ENCODE measurements at places on chromosomes 7 and 10.

DNA sequence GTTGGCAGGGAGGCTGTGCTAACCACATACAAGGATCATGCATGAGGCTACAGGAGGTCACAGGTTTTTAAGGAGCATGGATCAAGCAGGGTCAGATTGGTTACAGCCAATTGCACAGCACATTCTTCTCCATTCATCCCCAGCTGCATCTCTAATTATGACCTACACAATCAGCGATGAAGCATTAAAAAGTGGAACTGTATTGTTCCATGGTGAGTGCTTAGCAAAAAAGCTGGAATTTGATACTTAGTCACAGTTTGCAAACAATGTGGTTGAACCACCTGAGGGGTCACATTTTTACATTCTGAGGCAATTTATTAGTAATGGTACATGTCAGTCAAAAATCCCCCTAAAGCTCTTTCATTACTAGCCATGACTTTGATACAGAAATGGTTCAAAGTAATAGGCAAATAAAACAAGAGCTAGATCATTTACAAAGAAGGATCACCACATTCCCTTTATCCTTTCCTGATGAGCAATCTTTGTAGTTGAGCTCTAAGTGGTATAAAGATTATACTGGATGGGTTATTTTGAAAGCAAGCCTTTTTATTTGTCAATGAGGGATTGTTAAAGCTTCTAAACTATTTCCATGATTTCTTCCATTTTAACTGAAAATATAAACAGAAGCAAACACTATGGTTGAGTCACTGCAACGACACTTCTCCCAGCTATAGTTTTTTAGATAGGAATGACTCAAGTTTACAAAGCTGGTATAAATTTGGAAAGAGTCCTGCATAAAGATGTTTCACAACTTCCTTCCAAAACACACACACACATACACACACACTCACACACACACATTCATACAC is 217.8 kb upstream of the SEMA3A start:
- peak; percentile 0 for DNase-seq

GRCh38 chr10:21808550-21808949 is 195.0 kb downstream of the DNAJC1 start:
- no peak for DNase-seq

DNA sequence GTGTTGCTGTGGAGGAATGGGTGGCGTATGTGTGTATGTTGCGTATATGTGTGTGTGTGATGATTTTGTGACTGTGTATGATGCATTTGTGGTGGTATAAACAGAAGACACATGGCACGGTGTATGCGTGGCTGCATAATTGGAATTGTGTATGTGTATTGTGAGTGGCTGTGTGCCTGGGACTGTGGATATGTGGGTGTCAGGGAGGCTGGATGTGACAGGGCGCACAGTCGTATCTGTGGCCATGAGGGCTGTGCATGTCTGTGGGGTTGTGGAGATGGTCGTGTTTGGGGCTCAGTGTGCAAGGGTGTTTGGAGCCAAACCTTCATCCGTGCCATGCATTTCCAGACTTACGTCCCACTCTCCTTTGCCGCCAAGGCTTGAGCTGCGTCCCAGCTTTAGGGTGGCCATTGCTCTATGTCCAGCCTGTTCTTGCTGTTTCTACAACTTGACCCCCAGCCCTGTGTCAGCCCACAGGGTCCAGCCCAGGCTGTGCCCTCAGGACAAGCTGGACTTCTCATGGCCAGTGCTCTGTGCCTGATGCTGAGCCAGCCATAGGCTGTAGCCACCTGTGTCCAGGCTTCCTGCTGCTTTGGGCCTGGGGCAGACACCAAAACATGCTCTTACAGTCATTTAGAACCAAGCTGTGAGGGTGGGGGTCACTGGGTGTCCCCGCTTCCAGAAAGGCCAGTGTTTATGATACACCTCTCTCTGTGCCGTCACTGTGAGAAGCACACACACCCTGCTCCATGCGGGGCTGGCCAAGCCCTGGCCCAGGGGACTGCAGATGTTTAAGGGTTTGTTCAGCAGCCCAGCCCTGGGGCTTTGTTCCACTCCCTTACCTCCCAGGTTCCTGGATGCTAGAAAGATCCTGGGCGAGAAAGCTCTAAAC is 127.6 kb downstream of the NEURL1 start:
- no peak for DNase-seq

GRCh38 chr7:121305109-121305508 is 23.7 kb upstream of the WNT16 start:
- no peak for DNase-seq

- DNase-seq: no peak
Measured at GRCh38 chr10:59950105-59950504, 43.7 kb upstream of the CCDC6 start.

DNA sequence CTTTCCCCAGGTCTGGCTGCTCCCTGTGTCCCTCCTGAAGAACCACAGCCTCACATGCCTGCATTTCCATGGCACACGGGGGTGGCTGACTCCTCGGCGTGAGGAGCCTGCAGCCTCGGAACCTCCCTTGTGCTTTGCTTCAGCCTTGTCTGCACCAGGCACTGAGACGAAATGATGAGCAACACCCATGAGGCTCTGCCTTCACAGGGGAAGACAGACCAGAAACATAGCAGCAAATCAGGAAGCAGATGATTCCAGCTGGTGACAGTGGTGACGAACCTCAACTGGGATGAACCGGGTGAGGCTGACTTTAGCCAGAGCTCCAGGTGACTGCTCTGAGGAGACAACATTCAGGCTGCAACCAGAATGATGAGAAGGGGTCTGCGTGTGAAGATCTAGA is 84.5 kb upstream of the SMNDC1 start:
- peak; percentile 92 for DNase-seq

- DNase-seq: no peak
Measured at GRCh38 chr7:50856806-50857205, 74.1 kb upstream of the GRB10 start.

GRCh38 chr10:43202657-43203447 is 64.0 kb downstream of the RASGEF1A start:
- DNase-seq: peak; percentile 51

DNA sequence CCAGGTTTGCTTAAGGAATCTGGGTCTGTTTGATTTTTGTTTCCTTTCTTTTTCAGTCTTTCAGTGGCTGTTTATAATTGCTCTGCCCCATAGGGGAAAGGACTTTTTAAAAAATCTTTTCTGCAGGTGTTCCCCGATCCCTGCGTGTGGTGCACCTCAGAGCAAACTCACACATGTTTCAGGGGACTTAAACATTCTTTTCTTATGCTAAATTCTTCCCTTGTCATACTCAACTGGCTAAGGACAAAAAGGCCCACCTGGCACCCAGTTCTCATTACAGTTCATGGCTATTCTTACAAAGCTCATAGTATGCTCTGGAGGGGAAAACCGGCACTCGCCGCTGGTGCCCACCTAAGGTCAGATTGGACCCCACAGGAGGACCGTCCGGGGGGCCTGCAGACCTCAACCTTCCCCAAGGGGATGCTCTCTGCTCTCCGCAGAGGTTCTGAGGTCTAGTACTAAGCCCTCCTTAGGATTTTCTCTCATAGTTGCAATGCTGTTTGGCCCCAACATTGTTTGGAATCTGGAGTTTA is 220.3 kb downstream of the HGF start:
- DNase-seq: no peak

DNA sequence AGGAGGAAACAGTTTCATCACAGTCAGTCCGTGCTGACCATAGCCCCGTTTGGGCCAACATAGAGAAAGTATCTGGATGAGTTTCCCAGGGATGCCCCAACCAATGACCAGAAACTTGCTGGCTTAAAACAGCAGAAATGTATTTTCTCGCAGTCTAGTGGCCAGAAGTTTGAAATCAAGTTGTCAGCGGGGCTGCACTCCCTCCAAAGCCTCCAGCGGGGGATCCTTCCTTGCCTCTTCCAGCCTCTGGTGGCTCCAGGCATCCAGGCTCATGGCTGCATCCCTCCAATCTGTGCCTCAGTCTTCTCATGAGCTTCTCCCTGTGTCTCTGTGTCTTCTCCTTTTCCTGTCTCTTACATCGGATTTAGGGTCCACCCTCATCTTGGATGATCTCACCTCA is 89.6 kb upstream of the CTBP2 start:
- DNase-seq: no peak

DNA sequence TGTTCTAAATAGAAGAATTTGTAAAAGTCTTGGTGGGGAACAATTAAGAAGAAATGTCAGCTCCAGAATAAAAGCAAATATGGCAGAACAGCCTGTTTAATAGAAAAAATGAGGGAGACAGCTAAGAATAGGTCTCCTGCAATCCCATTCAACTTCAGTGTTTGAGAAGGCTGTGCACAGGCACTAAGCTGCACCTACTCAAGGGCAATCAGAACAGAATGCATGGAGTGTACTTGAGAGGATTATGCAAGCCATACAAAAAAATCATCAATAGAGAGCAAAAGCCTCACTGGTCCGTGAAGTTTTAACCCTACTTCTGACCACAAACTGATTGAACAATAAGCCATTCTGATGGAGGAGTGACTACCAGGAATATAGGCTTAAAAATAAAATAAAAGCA is 690.7 kb upstream of the PCDH15 start:
- no peak for DNase-seq

DNA sequence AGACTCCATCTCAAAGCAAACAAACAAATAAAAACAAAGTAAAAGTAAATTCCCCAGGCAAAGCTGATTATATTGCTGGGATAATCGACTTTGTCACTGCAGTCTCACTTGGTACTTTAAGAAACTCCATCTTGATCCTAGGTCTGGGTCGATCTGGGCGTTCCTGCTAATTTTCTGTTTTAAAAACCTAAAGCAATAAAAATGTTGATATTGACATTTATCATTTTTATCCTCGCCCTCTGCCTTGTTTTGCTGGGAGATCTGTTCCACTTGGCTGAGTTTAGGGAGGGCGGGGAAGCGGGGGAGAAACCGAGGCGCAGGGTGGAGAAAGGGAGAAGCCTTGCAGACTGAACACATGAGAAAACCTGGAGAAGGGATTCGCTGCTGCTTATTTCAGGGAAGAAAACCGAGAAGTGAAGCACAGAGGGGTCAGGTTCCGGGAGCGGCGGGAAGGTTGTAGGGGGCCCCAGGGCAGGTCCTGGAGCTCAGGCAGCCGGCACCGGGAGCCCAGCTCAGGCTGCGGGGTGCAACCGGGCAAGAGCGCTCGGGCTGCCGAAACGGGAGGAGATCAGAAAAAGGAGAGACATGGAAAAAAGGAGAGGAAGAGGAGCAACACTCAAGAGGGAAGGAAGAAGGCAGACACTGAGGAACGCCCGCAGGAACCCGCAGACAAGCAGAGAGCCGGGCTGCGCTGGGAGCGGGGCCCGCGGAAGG is 27.3 kb upstream of the KMT2C start:
- DNase-seq: peak; percentile 30

DNA sequence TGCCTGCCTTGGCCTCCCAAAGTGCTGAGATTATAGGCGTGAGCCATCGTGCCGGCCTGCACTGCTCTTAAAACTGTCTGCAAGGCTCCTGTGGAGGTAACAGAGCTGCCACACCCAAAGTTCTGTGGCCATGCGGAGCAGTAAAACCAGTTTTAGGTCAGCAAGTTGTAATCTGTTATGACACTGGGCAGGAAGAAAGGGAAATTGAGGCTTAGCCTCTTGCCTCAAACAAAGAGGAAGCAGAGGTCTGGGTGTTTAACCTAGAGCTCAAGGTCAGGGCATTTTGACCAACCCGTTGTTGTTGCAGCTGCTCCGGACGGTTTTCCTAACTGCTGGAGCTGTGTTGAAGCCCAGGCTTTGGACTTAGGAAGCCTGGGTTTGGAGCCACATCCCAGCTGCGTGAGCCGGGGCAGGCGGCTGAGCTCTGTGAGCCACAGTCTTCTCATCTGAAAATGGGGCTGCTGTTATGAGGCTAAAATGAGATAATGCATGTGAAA is 7.4 kb upstream of the RRP12 start:
- peak; percentile 51 for DNase-seq

DNA sequence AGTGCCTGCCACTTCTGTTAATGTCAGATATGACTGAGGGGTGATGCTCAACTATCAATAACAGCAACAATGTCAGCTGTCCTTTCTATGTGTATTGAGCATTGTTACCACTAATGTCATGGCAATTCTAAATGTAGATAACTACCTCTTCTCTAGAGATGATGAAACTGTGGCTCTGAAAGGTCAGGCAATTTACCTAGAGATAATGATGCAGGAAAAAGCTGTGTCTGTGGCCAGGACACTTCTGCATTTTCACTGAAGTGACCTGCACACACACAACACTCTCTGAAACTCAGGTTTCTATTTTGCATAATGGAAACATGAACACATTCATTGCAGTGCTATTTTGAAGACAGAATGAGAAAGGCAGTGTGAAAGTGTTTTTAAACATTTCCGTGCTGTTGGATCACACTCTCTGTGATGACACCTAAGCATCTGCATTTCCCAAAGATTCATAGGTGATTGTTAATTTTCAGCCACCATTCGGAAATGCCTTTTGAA is 148.2 kb downstream of the KCND2 start:
- DNase-seq: no peak

DNA sequence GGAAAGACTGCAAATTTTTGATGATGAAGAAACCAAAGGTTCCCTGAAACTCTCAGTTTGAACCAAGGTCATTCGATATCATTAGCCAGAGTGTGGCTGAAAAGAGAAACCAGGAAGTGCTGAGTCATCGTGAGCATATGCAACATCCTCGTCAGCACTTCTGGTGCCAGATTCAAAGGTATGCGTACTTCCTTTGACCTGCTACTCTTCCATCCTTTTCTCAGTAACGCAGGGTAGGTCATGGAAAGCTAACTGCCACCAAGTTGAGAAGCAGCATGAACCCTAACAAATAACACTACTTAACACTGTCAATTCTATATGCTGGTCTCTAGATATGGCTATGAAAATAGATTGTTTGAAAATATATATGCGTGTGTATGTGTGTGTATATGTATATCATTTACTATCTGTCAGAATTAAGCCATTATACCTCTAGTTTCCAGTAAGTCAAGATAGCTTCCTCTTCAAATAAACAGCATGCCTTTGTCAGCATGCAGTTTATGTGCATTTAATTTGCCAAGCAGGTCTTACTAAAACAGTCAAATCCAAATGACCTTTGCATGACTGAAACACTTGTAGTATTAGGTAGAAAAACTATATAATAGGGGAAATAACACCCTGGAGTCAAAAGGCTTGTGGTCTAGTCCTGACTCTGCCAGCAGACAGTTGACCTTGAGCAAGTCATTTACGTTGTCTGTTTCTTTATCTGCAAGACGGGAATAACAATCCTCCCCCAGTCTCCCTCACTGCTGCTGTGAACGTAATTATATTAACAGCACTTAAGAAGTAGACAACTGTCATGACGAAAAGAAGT is 26.4 kb downstream of the CDK6 start:
- peak; percentile 84 for DNase-seq

DNA sequence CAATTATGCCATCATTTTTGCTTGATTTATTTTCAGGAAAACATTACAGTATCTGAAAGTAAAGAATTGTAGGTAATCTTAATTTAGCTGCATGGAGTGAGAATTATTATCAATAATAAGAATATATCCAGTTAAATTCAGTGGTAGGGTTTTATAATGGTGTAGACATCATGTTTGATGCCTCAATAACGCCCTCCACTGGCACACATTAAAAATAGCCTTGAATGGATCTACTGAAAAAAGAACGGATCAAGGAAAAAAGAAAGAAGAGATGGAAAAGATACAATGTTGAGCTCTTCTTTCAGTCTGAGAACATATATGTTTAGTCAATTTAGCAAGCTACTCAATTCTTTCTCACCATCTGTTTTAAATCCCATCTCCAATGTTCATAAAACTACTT is 319.2 kb downstream of the CDC14C start:
- no peak for DNase-seq

GRCh38 chr10:12801214-12802087 is 200.1 kb downstream of the CCDC3 start:
- DNase-seq: no peak

GRCh38 chr10:67780759-67781538 is 57.0 kb downstream of the DNAJC12 start:
- DNase-seq: no peak
